ENCODE measurements at places on chromosomes 16 and 17.

DNA sequence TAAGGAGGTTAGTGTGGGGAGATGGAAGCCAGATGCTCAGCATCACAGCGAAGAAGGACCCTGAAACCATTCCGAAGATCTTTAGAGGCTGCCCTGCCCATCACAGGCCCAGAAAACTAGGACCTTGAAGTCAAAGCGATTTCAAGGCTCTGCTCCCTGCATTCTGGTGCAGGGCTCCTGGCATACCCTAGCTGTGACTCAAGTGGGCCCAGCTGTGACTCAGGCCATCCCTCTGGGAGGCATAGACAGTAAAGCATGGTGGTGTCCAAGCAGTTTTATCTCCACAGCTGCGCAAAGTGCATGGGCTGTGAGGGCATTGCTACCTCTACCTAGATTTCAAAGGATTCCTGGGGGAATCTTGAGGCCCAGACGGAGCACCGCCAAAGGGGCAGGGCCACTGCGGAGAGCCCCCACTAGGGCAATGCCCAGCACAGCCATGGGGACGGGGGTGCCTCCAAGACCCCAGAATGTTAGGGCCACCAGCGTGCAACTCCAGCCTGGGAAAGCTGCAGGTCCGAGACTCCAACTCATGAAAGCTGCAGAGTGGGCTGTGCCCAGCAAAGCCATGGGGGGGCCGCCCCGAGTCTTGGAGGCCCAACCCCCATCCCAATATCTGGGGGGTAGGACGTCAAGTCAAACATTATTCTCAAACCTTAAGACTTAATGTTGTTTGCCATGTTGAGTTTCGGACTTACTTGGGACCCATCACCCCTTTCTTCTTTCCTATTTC is 11.7 kb upstream of the ZNF594 start:
- DNase-seq: no peak

DNA sequence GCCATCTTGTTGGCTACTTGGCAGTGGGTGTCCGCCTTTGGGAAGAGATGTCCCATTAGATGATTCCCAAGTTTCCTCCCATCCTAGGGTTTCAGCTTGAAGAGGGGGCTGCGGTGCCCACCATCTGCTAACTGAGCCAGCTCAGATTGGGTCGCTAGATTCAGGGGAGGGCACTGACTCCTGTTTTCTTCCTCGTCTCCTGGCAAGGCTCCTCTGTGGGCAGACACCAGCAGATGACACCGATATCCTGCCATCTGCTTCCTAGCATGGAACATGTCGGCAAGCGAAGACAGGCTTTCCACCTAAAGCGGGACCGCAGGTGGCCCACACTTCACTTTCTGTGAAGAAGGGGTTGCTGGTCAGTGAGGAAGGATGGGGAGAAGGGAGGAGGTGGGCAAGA is 27.3 kb downstream of the C17orf75 start:
- DNase-seq: no peak

DNA sequence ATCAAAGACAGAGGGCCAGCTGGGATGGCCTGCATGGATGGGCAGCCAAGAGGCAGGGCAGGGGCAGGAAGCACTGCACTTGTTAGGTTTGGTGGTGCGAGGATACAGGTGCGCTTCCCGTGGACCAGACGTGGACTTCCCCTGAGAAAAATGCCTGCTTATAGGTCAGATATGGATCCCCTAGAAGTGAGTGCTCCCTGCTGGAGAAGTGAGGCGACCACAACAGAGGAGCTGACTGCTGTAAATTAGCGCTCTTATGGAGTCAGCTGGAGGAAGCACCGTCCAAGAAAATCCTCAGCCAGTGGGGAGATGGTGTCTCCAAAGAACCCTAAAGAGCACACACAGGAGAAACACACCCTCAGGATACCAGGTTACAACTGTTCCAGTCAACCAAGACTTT is 27.7 kb upstream of the CCDC182 start:
- no peak for DNase-seq

- no peak for DNase-seq
Measured at GRCh38 chr16:795580-796229, 4.8 kb downstream of the GNG13 start.

- no peak for DNase-seq
Measured at GRCh38 chr17:43655693-43656255, 5.9 kb downstream of the MEOX1 start.

- no peak for DNase-seq
Measured at GRCh38 chr17:42603318-42603717, 5.9 kb downstream of the RETREG3 start.

DNA sequence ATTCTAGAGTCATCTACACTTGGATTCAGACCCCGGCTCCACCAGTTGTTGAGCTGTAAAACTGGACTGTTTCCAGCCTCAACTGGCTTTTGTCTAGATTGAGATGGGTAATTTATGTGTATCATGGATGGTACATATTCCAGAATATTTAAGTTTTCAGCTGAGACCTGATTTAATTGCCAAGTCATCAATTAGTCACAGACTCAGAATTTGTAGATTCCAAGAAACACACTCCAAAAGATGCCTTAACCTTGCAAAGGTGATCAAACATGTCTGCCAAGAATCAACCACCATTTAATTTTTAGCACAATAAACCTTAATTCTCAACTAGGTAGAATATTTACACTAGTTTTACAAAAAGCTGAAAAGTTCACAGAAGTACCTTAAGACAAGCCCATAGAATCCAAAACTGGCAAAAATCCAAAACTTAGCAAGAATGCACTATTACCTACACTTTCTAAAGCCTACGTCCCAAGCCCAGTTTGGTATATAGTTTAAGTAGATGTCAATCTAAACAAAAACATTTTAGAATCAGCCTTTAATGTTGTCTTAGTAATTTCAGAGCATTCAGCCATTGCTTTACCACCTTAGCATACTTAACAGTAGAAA is 17.7 kb downstream of the SIAH1 start:
- DNase-seq: no peak

- DNase-seq: no peak
Measured at GRCh38 chr17:562174-562573, 152.5 kb downstream of the VPS53 start.

DNA sequence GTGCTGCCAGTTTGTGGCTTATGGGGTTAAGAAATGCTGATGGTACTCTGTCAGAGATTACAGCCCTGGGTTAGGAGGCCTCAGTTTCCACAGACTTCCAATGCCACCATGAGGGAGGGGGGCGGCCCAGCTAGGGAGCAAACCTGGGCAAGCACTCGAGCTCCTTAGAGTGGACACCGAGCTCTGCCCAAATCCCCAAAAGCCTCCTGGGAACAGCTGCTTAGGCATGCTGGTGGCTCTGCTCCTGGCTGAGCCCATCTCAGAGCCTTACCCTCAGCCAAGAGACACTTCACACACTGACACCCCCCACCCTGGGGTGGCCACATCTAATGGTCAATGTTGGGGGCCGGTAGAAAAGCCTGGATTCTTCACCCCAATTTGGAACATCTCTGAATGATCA is 66.1 kb downstream of the C16orf78 start:
- no peak for DNase-seq

DNA sequence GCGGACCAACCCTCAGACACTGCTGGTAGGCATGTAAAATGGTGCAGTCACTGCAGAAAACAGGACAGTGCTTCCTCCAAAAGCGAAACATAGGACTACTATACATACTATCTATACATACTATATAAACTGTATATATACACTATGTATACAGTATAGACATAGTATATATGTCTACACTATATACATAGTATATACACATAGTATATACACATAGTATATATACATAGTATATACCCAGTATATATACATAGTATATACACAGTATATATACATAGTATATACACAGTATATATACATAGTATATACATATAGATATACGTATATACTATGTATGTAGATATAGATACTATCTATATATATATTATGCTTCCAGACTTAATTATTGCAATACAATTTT is 6.4 kb upstream of the USP36 start:
- no peak for DNase-seq

DNA sequence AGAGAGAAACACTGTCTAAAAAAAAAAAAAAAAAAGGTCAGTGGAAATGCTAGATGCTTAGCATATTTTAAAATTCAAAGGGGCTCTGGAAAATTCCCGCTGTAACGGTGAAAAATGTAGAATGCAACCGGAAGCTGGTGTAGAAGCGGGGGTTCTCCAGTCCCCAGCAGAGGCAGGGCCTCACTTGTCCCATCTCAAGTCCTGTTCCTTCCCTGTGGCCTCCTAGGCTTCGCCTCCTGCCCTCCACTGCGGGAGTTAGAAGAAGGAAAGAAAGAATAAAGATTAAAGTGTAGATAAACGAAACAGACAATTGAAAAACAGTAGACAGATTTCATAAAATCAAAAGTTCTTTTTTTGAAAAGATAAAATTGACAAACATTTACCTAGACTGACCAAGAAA is 14.8 kb upstream of the ZNF287 start:
- DNase-seq: no peak

GRCh38 chr16:69108905-69109252 is 3.4 kb downstream of the HAS3 start:
- DNase-seq: no peak

DNA sequence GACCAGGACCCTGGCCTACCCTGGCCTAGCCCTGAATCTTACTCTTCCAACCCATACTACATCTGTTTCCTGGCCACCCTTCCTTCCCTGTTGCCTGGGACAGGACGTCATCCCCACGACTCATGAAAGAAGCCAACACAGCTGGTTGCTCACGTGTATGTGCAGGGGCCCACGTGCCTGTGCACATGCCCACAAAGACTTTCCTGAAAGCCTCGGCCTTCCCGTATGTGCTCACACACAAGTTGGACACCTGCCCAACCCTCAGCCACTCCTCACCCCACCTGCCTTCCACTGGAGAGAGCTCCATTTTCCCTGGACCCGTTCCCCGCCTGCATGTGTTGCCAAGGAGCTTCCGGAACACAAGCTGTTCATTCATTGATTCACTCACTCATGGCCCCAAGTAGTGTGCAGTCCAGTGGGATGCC is 7.0 kb downstream of the PLXDC1 start:
- DNase-seq: no peak

DNA sequence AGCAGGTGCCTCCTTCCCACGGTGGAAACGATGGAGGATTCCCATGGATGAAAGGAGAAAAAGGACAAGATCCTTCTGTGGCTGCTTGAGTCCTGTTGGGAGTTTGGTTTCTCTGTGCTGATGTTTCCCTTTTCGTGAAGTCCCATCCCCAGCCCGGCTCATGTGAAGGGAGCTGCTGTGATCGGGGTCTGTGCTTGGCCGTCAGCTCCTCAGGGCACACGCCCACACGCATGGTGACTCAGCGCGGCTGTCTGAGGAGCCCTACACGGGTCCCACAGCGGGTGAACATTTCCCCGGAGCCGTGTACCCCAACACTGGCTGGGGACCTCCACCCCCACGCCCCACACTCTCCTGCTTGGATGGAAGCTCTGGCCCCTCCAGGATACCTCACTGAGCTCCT is 44.5 kb upstream of the SSTR5 start:
- DNase-seq: no peak

GRCh38 chr17:76491271-76492122 is 9.7 kb downstream of the RHBDF2 start:
- DNase-seq: no peak

- DNase-seq: no peak
Measured at GRCh38 chr17:31467502-31468256, 76.2 kb downstream of the RAB11FIP4 start.

GRCh38 chr16:53043428-53043831 is 9.3 kb downstream of the CHD9NB start:
- no peak for DNase-seq

DNA sequence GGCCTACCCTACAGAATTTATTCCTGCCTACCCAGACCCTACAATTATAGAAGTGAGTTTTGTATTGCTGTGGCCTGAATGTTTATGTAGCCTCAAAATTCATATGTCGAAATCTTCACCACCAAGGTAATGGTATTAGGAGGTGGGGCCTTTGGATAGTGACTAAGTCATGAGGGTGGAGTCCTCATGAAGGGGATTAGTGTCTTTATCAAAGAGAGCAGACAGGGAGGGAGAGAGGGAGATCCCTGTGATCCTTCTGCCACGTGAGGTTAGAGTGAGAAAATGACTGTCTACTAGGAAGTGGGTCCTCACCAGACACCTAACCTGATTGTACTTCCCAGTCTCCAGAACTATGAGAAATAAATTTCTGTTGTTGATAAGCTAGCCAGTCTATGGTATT is 981 bp upstream of the DUXB start:
- no peak for DNase-seq

DNA sequence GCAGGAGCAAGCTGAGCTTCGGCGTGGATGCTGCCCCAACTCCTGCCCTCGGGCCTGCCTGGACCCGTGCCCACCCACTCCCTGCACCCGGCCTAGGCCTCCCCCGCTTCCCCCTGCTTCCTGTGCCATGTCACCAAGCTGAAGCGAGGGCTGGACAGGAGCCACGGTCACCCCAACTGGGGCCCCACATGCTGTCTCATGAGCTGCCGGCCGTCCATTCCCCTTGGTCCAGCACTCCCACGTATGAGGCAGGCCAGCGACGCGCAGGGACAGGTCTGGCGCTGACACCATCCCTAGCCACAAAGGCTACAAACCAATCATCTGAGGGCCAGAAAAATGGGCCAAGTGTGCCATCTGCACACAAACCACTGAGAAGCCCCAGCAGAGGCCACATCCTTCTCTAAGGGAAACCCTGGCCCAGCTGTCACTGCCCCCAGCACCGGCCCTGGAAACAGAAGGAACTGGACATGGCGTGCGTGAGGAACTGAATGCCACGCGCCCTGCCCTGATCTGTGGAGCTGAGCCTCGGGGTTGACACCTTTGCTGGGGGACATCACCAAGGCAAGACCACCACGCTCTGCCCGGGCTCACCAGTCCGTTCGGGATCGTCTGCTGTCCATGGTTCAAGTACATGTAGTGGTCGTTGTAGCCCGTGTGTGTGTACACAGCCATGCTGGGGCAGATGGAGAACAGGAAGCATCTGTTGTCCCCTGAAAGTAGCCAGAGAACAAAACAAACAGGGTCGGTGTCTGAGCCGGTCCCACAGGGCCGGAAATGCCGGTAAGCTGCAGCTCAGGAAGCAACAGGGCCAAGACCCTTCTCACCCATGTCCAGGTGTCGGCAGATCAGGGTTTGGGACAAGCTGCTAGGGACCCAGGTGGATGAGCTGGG is 22.2 kb downstream of the MEAK7 start:
- no peak for DNase-seq

- DNase-seq: no peak
Measured at GRCh38 chr17:39676198-39676819, 8.1 kb downstream of the PNMT start.

GRCh38 chr17:45948881-45949624 is 50.0 kb upstream of the STH start:
- DNase-seq: peak; percentile 24

- DNase-seq: no peak
Measured at GRCh38 chr16:2512735-2513404, 882 bp upstream of the ATP6V0C start.

- no peak for DNase-seq
Measured at GRCh38 chr17:8939496-8940334, 25.8 kb downstream of the PIK3R5 start.
